Activated naive CD4-positive, alpha-beta T cell (primary cell): ENCODE measurements at places on chromosomes 1 and 21.

GRCh38 chr1:185412385-185413087, 95.5 kb upstream of the IVNS1ABP start:
- DNase-seq: no peak

DNA sequence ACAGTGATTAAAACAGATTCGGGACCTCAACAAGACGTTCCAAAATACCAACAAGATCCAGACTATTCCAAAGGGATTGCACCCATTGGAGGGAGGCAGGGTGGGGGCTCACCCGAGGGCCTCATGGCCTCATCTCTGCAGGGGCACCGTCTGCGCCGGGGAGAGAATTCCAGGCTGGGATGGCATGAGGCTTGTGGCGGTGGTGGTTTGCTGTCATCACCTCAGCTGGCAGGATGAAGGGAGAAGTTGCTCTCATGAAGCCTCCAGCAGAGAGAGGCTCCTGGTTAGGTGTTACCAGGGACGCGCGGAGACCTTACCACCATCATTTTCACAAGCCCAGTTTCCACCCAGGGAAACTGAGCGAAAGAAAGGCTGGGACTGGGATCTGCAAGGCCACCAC, 6.7 kb upstream of the PDPN start:
- DNase-seq: no peak

- DNase-seq: no peak
Observed at GRCh38 chr1:77064246-77064645, 155.0 kb downstream of the PIGK start.

DNA sequence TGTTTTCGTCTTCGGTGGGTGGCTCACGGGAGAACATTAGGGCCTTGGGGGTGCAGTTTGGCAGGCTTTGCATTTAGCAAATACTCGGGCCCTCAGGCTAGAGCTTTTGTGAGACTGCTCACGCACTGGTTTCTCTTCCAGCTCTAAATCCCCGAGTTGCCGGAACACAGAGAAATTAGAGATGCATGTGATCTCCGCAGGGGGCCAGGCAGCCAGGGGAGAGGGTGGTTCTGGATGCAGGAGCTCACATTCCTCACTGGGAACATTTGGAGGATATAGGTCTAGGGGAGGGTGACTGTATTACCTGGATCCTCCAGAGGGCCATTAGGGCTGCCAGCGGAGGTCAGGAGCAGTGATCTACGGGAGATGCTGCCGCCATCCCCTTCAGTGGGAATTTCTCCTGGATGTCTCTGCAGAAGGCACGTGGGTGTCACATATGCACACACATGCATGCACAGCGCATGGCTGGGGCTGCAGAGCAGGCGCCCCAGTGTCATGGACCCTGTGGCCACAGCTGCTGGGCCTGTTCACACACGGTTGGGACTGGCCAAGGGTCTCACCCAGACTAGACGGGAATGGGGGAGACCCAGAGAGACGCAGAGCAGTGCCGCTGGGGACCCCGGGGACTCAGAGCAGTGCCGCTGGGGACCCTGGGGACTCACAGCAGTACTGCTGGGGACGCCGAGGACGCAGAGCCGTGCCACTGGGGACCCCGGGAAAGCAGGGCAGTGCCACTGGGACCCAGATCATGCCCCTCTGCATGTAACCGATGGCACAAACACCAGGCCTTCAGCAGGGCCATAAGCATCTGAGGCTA, 258.7 kb downstream of the CAMTA1 start:
- no peak for DNase-seq

DNA sequence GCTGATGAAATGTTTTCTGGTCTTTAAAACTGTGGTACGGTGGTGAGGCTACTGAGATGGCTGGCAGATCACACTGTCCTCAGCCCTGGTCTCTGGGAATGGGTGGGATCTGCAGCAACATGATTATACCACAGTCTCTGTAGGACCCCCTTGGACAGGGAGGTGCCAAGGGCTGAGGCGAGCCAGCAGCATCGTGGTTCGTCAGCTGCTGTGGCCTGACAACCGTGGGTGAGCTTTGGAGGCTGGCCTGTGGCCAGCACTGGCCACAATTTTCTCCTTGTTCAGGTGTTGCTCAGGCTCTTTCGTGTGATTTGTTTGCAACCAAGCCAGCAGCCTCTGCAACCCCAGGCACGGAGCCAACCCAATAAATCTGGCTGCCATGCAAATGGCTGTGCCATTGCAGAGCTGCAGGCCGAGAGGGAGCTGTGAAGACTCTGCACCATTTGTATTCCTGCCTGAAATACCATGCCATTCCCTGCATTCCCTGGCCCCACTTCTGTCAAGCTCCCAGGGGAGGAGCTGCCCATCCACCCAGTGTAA, 70.9 kb downstream of the PCP4 start:
- DNase-seq: no peak

DNA sequence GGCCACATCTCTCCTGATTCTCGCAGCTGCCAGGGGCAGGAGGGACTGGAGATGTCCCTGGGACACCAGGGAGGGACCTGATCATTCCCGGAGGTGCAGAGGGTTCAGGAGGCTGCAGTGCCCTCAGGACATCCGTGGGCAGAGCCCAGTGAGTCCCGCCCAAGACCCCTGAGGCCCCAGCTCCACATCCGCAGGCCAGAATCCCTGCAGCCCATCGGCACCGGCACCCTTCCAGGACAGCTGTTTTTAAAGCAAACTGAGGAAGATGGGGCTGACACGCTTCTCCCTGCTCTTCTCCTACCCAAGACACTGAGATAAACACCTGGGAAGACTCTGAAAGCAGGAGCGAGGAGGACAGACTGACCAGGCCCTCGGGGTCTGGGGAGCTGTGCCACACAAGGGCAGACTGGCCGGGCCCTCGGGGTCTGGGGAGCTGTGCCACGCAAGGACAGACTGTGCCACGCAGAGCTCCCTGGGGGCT, 25.5 kb downstream of the SLC19A1 start:
- no peak for DNase-seq

DNA sequence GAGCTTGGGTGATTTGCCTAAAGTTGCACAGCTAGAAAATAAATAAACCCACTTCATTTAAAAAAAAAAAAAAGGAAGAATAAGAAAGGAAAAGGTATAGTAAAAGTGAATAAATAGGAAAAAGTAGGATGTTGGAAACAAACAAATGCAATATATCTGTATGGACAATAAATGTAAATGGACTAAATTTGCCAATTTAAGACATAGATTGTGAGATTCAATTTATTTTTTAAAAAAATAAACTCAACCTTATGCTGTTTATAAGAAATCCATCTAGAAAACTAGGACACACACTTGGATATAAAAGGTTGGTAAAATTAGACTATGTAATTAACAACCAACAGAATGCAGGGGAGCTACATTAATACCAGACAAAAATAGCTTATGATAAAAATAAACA, 300.0 kb downstream of the AJAP1 start:
- DNase-seq: no peak

- DNase-seq: peak; percentile 90
Observed at GRCh38 chr1:46036894-46037839, 95.3 kb downstream of the PIK3R3 start.

DNA sequence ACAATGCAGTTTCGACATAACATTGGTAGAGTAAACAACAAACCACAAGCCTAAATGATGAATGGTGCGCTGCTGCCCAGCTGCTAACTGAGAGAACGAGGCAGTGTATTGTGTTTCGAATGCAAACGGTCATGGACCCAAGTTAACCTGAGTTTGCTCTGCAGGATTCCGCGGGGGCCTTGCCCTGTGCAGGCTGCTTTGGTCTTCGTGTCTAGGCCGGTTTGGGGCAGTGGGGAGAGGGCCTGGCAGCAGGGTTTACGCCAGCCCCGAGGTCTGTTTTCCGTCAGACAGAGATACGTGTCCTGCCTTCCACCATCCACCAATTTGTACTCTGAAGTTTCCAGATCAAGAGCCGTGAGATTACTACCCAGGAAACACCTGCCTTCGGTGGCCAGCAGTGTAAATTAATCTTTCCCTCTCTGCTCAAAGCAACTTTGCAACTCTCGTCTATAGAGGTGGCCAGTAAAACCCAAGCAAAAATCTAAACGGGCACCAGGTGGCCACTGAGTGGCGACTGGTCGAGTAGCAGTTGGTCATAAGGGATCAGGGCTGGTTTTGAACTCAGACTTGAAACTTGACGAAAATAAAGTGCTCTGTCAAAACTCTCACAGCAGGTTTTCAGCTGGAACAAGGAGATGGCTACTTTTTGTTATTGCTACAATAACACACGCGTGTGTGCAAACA, 6.3 kb upstream of the PRDM15 start:
- DNase-seq: no peak

- DNase-seq: no peak
Observed at GRCh38 chr21:43307677-43308070, 119.3 kb downstream of the SIK1 start.

- DNase-seq: no peak
Observed at GRCh38 chr1:11466416-11466815, 12.5 kb upstream of the DISP3 start.

DNA sequence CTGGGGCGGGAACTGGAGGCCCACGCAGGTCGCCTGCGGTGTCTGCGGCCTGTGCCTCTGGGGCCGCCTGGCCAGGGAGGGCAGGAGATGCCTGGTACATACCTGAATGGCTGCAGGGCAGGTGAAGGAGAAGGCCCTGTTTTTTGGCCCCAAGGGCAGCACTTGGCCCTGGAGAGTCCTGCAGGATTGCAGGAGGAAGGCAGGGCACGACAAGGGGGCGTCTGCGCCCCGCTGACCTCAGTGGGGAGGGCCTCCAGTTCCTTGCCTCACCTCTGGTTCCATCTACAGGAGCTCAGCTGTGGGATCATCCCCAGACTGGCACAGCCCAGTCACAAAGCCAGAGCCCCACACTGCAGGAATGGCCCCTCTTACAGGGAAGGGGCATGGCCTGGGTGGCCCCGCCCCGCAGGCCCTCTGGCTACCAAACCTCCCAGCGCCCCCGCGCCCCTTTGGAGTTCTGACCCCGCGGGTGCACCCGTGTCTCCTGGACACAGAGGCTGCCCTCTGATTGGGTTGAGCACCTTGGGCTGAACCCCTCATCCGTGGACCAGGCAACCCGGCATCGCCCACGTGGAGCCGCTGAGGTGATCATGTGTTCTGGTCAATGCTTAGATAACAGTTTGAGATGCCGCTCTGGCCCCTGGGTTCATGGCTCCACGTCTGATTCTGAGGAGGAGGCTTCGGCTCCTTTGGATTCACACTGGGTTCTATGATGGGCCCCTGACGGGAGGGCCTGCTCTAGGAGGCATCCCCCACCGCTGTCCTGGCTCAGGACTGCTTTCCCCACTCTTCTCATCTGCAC, 1.3 kb upstream of the PEX10 start:
- DNase-seq: no peak

GRCh38 chr1:178417858-178418257, 78.9 kb downstream of the CLEC20A start:
- no peak for DNase-seq

- DNase-seq: no peak
Observed at GRCh38 chr1:150543500-150544143, 5.6 kb upstream of the ADAMTSL4 start.

DNA sequence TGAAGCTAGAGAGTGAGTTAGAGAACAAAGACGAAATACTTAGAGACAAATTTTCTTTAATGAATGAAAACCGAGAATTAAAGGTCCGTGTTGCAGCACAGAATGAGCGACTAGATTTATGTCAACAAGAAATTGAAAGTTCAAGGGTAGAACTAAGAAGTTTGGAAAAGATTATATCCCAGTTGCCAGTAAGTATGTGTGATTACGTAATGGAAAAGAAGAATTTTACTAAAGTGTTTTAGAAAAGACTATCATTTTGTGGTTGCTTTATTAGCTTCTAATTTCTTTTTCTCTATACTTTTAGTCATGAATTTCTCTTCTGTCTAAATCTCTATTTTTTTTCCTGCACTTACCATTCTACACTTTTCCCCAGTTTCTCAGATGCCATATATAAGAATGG, 26.7 kb downstream of the CCDC18 start:
- DNase-seq: no peak

DNA sequence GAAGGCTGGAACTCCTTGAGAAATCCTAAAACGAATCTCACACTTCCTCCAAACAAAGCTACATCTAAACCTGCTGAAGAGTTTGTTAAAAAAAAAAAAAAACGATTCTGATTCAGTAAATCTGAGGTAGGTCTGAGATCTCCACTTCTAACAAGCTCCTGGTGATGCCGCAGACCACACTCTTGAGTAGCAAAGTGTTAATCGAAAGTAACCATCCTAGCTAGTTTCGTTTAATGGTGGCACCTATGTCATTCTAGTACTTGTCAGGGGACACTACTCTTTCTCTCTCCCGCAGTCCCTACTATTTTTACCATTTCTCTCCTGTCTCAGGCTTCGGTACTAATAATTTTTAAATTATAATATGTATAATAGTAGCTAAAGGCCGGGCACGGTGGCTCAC, 2.1 kb downstream of the CLCC1 start:
- DNase-seq: no peak

- DNase-seq: no peak
Observed at GRCh38 chr1:57079454-57080157, 113.8 kb upstream of the C8B start.

GRCh38 chr1:74425676-74426075, 86.7 kb downstream of the LRRC53 start:
- DNase-seq: no peak

- no peak for DNase-seq
Observed at GRCh38 chr1:76330991-76331603, 256.6 kb downstream of the ST6GALNAC3 start.

- DNase-seq: no peak
Observed at GRCh38 chr1:86155807-86156565, 586 bp downstream of the COL24A1 start.

GRCh38 chr1:151549199-151549598, 9.1 kb downstream of the TUFT1 start:
- DNase-seq: no peak

GRCh38 chr1:17924578-17924977, 169.4 kb downstream of the ACTL8 start:
- no peak for DNase-seq

DNA sequence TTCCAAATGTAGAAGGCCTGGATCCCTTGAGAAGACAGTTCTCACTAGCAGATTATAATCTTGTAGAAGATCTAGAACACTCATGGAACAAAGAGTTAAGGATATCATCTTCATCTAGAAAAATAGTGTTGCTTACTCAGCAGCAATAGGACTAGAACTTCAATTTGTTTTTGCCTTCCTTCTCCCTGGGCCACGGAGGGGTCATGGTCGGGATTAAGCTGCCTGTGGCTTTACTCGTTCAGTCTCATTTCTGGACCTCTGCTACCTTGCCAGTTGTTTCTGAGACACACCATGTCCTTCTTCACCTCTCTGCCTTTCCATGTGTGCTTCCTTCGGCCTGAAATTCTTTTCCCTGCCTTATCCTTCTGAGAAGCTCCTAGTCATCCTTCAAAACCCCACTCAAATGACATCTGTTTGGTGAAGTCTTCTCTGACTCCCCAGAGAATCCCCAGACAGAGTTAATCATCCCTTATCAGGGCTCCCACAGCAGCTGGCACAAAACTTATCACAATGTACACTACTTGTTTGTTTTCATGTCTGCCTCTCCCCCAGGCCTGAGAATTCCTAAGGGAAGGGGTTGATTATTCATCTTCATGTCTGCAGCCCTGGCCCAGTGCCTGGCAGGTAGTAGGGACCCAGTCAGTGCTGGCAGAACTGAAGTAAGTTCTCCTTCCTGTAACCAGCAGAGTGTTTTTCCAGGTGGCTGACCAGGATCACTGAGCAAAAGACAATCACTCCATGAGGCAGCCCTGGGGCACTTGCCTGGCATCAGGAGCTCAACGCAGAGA, 15.5 kb upstream of the SNX27 start:
- no peak for DNase-seq

- DNase-seq: no peak
Observed at GRCh38 chr1:202540014-202540413, 170.2 kb downstream of the SYT2 start.

GRCh38 chr1:6249739-6250689, 6.0 kb downstream of the HES3 start:
- DNase-seq: no peak
